ENCODE measurements at places on chromosomes 3 and 15.

GRCh38 chr15:26686547-26687187, 86.2 kb downstream of the GABRB3 start:
- no peak for DNase-seq

DNA sequence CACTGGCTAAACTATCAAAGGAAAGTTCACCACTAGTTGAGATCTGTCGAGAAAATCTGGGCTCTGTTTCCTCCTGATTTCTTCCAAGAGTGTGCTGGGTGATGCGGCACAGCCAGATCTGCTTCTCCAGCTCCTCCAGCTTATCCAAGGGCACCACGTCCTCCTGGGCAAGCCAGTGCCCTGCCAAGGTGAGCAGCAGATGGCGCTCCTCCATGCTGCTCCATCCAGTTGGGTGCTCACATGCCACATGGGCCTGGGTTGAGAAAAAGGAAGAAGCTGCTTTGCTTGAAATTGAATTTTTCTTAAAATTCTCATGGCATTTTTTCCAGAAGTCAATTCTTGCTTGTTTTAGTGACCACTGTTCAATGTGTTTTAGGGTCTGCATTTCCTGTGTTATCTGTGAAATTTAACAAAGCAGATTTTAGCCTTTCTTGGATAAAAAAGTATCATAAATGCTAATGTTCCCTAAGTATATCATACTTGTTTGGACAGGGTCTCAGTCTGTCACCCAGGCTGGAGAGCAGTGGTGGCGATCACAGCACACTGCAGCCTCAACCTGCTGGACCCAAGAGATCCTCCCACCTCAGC, 47.3 kb downstream of the EIF3J start:
- DNase-seq = no peak

DNA sequence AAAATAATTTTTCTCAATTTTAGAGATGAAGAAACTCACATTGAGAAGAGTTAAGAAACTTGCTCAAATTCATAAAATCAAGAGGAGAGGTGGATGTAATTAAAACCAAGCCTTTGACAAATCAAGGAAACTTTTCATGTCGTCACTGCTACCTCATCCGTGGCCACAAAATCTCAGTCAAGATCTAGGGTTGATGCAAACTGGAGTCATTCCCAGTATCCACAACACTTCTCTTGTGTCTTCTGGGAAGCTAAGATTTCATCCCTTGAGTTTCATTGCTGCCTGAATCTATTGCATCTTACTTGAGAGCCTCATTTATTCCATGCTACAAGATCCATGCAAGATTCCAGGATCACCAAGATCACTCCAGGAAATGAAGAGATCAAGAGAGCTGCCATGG, 5.4 kb upstream of the FBN1 start:
- DNase-seq = no peak

DNA sequence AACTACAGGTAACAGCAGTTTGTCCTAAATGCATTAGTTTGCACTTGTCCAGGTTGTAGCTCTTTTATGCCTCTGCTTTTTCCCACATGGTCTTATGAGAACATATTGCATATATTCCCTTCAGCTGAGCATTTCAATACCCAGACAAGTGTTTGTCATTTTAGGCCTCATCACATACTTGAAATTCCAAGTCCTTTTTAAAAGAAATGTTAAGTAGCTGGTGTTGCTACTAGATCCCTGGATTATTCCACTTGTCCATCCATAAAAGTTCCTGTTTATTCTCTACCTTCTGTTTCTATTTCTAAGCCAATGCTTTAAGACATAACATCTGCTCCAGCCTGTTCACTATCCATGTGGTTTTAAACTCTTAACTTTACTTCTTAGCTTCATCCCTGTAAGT, 128.4 kb downstream of the NECTIN3 start:
- DNase-seq = no peak

- DNase-seq = no peak
These were observed 103.8 kb downstream of the LINGO1 start for GRCh38 chr15:77528968-77529319.

DNA sequence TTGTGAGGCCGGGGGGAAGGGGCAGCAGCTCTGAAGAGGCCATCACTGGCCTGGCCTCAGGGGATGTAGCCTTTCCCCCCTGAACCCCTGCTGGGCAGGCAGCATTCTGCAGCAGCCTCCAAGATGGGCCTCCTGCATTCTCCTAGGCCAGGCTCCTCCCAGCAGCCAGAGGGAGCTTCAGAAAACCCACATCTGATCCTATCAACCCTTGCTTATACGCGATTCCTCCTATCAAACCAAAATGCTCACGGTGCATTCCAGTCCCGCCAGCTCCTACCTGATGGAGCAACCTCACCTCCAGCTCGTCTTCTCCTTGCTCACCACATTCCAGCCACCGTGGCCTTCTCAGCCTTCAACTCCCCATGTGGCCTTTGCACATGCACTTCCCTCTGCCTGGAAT, 85.7 kb downstream of the MEGF11 start:
- DNase-seq = no peak
